Iris pigment epithelial cell (primary cell): ENCODE measurements at places on chromosomes 3 and 15.

GRCh38 chr15:69482686-69483256 lies 30.2 kb downstream of the RPLP1 start:
- no peak for DNase-seq

GRCh38 chr3:22862111-22862510 lies 341.0 kb upstream of the UBE2E2 start:
- no peak for DNase-seq

DNA sequence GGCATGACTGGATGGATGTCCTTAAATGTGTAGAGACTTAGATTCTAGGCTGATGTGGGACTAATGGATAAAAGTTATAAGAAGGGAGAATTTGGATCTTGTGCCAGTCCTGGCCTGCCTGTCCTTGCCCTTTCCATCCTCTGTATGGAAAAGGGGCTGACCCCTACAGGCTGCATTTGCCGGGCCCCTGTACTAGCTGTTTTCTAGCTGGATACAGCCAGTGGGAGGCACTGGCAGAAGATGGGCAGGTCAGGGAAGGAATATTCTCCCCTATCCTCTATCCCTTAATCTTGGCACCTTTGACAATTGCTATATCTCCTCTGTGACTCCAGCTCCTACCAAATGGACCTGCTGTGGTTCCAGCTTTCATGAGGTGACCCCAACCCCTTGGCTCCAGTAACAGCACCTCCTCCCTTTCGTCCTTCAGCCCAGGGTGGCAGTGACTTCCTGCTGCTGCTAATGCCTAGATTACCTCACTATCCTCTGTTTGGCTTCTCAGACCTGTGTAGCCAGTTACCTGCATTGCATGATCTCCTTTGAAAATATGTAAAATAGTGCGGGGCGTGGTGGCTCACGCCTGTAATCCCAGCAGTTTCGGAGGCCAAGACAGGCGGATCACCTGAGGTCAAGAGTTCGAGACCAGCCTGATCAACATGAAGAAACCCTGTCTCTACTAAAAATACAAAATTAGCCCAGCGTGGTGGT lies 6.2 kb upstream of the TNFAIP8L3 start:
- no peak for DNase-seq

GRCh38 chr15:60784483-60785254 lies 305.7 kb upstream of the ICE2 start:
- DNase-seq: no peak

DNA sequence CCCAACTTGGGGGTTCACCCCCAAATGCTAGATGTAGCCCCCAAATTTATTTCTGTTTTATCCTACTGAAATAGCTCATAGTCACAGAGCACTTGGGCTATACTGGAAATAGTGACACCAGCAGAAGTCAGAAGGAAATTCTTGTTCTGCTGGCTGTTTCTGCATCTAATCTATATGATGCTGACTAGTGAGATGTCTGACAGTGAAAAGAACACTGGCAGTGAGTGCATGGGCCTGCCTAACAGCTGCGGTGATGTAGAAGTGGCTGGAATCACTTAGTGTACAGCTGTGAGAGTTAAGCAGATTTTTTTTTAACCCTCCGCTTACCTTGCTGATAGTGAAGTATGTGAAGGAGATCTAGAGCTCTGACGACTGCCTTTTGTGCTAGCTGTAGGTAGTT lies 14.0 kb downstream of the TTC14 start:
- DNase-seq: no peak

- peak; percentile 44 for DNase-seq
Measured at GRCh38 chr3:70815817-70816216, 503.4 kb upstream of the MDFIC2 start.

GRCh38 chr15:45690581-45691260 lies 55.9 kb downstream of the SQOR start:
- no peak for DNase-seq

- peak; percentile 59 for DNase-seq
Measured at GRCh38 chr15:64731012-64731804, 44.2 kb downstream of the RBPMS2 start.

GRCh38 chr3:171965067-171965712 lies 74.2 kb upstream of the FNDC3B start:
- DNase-seq: peak; percentile 52

DNA sequence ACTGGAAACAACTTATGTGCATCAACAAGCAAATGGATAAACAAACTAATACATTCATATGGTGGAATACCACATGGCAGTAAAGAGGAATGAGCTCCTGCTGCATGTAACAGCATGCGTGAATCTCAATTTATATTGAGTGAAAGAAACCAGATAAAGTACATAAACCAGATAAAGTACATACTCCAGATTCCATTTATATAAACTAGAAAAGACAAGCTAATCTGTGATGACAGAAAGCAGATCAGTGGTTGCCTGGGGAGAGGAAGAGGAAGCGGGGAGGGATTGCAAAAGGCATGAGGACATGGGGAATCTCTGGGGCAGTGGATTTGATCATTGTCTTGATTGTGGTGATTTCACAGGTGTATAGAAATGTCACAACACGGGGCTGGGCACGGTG lies 34.2 kb downstream of the LIMD1 start:
- peak; percentile 87 for DNase-seq

DNA sequence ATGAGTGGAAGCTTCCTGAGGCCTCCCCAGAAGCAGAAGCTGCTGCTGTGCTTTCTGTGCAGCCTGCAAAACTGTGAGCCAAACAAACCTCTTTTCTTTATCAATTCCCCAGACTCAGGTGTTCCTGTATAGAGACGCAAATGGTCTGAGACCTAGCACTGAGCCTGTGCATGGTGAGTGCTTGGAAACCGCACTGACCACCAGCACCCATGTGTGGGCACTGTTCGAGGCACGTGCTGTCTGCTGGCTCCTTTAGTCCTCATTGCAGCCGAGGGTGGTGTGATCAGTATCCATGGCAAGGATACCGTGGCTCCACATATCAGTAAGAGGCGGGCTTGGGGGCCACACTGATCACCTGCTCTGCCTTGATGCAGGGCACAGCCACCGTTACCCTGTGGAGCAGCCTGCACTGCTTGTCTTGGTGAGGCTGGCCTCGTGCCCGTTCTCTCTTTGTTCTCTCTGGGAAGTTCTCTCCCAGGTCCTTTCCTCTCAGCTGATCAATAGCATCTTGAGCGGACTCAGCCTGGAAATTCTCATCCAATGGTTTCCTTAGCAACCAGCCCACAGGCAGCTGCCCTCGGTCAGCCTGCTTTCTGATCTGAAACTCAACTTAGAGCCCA lies 101.0 kb downstream of the PLXNA1 start:
- no peak for DNase-seq

DNA sequence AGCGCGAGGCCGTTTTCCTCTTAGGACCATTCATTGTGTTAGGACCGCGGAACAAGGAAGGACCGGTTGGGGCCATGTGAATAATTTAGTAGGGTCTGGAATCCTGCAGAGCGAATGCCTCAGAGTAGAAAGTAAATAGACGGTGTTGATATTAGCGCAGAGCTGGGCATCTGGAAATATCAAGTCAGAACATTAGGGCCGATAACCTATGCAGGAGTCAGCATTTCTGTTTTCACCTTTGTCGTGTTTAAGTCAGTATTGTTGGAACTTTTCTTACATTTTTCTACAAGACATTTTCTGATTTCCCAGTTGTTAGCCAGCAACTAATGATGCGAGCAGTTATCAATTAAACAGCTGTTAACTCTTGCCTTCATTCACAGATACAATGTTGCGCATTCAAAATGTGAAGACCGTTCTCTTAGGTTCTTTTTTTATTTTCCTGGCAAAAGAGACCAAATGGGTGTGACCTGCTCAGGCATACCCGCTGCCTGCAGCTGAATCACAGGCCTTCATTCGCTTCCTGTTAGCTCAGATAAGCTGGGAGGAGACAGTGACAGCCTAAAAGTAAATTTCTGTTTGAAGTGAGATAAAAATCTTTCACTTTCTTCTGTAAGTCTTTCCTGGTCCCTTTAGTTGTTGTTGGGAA lies 966 bp upstream of the PKM start:
- peak; percentile 93 for DNase-seq

DNA sequence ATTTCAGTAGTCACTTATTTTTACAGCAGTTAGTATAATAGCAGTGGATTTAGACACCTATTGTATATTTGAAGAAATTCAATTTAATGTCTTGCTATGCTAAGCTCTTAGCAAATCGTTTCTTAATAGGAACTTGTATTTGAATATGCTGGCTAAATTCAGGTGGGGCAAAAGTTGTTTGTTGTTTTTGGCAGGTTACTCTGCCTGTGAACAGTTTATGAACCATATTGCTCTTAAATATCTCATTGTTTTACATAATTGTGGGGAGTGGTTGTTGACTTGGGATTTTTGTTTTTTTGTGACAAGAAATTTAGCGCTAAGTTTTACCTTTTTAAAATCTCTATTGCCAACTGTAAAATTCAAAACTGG lies 43.4 kb downstream of the NR2C2 start:
- DNase-seq: no peak

GRCh38 chr15:69941706-69942495 lies 155.8 kb downstream of the TLE3 start:
- DNase-seq: no peak

GRCh38 chr3:143507735-143508580 lies 340.3 kb downstream of the SLC9A9 start:
- DNase-seq: peak; percentile 92
